ENCODE measurements at places on chromosomes 2 and 18. TPM values are rescaled to one million over a fixed set of nuclear protein-coding genes. Genes with fewer than 3 reads are reported as not detected.

CXCR1 gene
- total RNA-seq: 1.9 TPM

STAT1 gene
- total RNA-seq: 72.4 TPM

NOP58 gene
- total RNA-seq: 59.1 TPM

OR6B2 gene
- total RNA-seq: not detected

FEV gene
- total RNA-seq: not detected

CNGA3 gene
- total RNA-seq: 0.40 TPM

MRPL44 gene
- total RNA-seq: 20.7 TPM

KATNAL2 gene
- total RNA-seq: 8.0 TPM

CNDP1 gene
- total RNA-seq: not detected

PUM2 gene
- 145 TPM for total RNA-seq

FBXO41 gene
- 0.97 TPM for total RNA-seq

STK36 gene
- total RNA-seq: 70.6 TPM

EFEMP1 gene
- 190 TPM for total RNA-seq

DNAH6 gene
- total RNA-seq: 15.1 TPM

GRCh38 chr2:6948677-6949351 lies 31.6 kb downstream of the RNF144A start:
- H3K27ac ChIP-seq: no peak overlapping the region
- H3K4me1 ChIP-seq: peaks cover 7% of the 10 kb centered on the region
- no peaks in the 10 kb centered on the region for H3K27me3 ChIP-seq
- H3K36me3 ChIP-seq: no peaks in the 10 kb centered on the region
- H3K4me3 ChIP-seq: no peak overlapping the region

DNA sequence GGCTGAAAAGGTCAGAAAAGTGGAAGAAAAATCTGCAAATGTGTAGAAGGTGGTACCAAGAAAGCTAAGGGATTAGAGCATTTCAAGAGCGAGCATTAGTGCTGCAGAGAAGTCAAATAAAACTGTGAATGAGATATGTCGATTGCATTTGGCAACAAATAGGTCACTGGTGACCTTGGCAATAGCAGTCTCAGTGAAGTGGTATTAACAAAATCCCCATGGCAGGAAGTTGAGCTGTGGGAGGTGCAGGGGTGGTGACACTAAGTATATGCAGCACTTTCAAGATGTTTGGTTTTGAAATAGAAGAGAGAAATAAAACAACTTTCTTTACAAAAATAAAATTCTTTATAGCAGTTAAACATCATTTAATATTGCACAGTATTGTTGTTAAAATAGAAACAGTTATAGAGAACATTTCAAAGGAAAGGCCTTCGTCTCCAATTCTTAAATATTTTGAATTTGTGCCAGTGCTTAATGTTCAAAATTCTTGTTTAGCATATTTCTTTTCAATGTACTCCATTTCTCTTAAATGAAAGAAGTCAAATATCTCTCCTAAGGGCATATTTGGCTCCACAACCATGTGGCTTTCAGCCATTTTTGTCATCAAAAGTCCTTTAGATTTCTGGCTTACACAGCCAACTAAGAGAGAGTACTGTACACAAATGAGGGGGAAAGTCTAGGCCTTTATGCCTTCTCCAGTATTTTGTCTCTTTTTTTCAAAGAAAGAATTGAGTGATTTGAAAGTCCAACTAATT lies 443.0 kb upstream of the MMADHC start:
- H3K4me3 ChIP-seq: no peak overlapping the region
- no peaks in the 10 kb centered on the region for H3K4me1 ChIP-seq
- no peaks in the 10 kb centered on the region for H3K36me3 ChIP-seq
- no peaks in the 10 kb centered on the region for H3K27me3 ChIP-seq

GRCh38 chr2:183998041-183998796 lies 600.1 kb upstream of the ZNF804A start:
- no peaks in the 10 kb centered on the region for H3K27me3 ChIP-seq
- H3K4me1 ChIP-seq: no peaks in the 10 kb centered on the region
- H3K27ac ChIP-seq: no peak overlapping the region
- H3K4me3 ChIP-seq: no peak overlapping the region

- no peaks in the 10 kb centered on the region for H3K27me3 ChIP-seq
- no peak overlapping the region for H3K4me3 ChIP-seq
- no peak overlapping the region for H3K27ac ChIP-seq
- DNase-seq: no peak
- no peaks in the 10 kb centered on the region for H3K36me3 ChIP-seq
These were observed 208.7 kb downstream of the CLIP4 start for GRCh38 chr2:29323961-29324360.

DNA sequence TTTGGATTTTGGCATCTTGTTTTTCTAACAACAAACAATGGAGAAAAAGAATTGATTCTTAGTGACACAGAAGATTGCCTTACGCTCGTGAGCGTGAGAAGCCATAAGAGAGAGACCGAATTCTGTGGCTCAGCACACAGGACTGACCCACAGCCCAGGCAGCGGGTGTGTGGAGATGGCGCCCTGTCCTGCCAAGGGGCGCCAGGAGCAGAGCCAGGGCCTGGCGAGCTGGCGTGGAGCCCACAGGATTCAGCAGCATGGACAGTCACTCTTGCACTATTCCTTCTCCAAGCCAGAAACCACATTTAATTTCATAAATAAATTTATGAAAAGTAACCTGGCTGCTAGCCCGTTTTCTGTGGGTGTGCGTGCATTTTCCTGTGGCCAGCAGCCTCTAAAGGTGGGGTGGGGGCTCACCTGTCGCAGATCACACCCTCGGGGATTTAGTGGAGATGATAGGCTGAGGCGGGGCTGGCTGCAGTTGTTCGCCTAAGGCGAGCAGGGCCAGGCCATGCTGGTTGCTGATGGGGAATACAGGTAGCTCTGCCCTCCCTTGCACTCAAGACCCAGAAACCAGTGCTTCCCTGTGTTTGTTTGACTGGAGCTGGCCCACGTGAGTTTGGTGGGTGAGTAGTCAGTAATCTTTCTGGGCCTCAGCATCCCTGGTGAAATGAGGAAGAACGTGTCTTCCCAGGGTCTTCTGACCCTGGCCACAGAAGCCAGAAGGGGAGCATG lies 46.2 kb downstream of the FAM168B start:
- H3K36me3 ChIP-seq: peaks cover 15% of the 10 kb centered on the region
- H3K4me3 ChIP-seq: no peak overlapping the region
- H3K27me3 ChIP-seq: no peaks in the 10 kb centered on the region
- no peak overlapping the region for H3K27ac ChIP-seq

GRCh38 chr2:185738679-185739472 lies at the start of gene FSIP2:
TSS of gene FSIP2 (plus strand) at chr2:185738804. CDS start at chr2:185738895, 91 bp downstream.
- peaks cover 2% of the 10 kb centered on the region for H3K27me3 ChIP-seq
- no peaks in the 10 kb centered on the region for H3K4me1 ChIP-seq
- peak; percentile 74 for DNase-seq
- no peak within 1 kb of the TSS for H3K27ac ChIP-seq
- no peak within 1 kb of the TSS for H3K4me3 ChIP-seq

DNA sequence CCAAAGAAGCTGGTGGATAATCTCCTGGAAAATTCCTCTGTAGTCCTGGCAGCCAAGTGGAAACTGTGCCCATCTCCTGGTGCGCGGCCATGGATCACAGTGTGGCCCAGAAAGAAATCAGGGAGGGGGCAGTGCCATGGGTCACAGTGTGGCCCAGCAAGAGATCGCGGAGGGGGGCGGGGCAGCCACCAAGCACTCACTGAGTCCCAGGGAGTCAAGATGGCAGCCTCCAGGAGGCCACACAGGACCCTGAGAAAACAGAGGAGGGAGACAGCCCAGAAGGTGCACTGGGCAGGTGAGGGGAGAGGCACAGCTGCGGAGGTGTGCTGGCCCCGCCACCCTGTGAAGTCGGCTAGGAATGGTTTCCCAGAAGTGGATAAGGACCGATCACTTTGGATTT lies 8.1 kb upstream of the ATP6V1B1 start:
- H3K4me1 ChIP-seq: no peaks in the 10 kb centered on the region
- no peak overlapping the region for H3K4me3 ChIP-seq
- no peak for DNase-seq
- no peak overlapping the region for H3K27ac ChIP-seq
- H3K27me3 ChIP-seq: no peaks in the 10 kb centered on the region
- H3K36me3 ChIP-seq: peaks cover 2% of the 10 kb centered on the region

- H3K4me1 ChIP-seq: peaks cover 4% of the 10 kb centered on the region
- no peak overlapping the region for H3K4me3 ChIP-seq
- H3K27ac ChIP-seq: no peak overlapping the region
- H3K27me3 ChIP-seq: no peaks in the 10 kb centered on the region
- no peak for DNase-seq
These were observed 304.8 kb downstream of the PDE11A start for GRCh38 chr2:177767768-177768167.

GRCh38 chr18:4986066-4986465 lies 211.0 kb downstream of the AKAIN1 start:
- H3K4me3 ChIP-seq: no peak overlapping the region
- no peaks in the 10 kb centered on the region for H3K4me1 ChIP-seq
- DNase-seq: no peak

- no peaks in the 10 kb centered on the region for H3K36me3 ChIP-seq
- H3K27me3 ChIP-seq: no peaks in the 10 kb centered on the region
- no peak for DNase-seq
- no peak overlapping the region for H3K27ac ChIP-seq
- H3K4me1 ChIP-seq: peaks cover 4% of the 10 kb centered on the region
These were observed 65.0 kb downstream of the NYAP2 start for GRCh38 chr2:225464346-225465025.

DNA sequence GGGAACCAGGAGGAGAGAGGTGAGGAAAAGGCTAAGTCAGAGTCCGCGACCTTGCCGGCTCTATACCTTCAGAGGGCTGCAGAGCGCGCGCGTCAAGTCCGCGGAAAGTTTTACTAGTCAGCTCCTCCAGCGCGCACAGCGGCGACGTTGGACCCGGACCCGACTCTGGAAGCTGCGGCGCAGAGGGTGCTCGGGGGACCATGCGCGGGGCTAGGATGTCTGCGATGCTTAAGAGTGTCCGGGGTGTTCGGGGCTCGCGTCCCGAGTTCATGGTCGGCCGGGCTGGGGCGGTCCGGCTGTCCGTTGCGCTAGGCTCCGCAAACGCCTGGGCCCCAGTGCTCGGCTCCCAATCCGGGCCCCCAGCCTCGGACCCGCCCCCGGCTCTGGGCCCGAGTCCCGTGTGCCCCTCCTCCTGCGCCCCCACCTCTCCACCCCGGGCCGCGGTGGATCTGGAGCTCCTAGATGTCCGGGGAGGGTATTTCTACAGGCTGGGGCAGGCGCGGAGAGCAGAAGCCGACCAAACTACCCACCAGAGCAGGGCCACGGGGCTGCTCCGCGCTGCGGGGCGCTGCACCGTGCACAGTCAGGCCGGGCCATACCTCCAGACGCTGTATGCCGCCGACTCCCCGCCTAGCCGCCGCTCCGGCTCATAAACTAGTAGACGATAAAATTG lies at the start of gene LBX2:
Gene LBX2 (minus strand): TSS at position 337 of the 673 bp plus-strand sequence. CDS start 66 bp downstream, at position 271.
- peaks cover under 1% of the 10 kb centered on the region for H3K36me3 ChIP-seq
- no peak within 1 kb of the TSS for H3K4me3 ChIP-seq
- H3K4me1 ChIP-seq: peaks cover 25% of the 10 kb centered on the region
- H3K27ac ChIP-seq: no peak within 1 kb of the TSS
- H3K27me3 ChIP-seq: peaks cover 65% of the 10 kb centered on the region

DNA sequence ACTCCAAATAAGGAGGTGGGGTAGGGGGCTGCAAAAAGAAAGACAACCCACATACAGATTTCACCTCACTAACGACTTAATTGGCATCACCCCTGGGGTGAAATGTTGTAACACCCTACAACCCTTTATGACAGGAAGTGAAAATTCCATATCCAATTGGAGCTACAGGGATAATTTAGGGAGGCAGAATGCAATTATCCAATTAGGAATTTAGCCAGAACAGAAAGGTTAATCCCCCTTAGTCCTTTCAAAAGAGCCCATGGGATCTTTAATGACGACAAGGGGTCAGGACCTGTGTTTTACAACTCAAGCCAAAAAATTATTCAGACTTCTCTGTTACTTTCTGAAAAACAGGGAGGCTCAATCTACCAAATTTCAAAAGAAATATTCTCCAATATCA lies 1027.1 kb downstream of the TMEM182 start:
- H3K36me3 ChIP-seq: no peaks in the 10 kb centered on the region
- H3K27ac ChIP-seq: no peak overlapping the region
- H3K4me1 ChIP-seq: peaks cover 6% of the 10 kb centered on the region
- H3K27me3 ChIP-seq: no peaks in the 10 kb centered on the region

DNA sequence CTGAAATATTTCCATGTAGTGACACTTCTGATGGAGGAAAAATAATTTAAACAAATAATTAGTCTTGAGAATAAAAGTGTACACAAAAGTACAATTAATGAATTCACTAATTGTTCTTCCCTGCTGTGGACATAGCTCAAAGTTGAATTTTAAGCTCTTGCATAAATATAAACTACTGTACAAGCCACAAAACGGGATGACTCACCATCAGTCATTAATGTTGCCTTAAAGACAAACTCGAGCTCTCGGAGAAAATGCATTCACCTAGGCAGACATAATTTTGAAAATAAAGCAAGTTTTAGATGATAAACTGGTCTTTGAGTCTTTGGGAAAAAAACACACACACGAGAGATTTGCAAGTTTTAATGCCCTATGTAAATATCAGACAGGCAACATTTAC lies 436.4 kb downstream of the ZNF521 start:
- no peak overlapping the region for H3K4me3 ChIP-seq
- DNase-seq: no peak
- H3K27me3 ChIP-seq: no peaks in the 10 kb centered on the region
- H3K36me3 ChIP-seq: no peaks in the 10 kb centered on the region
- no peaks in the 10 kb centered on the region for H3K4me1 ChIP-seq

DNA sequence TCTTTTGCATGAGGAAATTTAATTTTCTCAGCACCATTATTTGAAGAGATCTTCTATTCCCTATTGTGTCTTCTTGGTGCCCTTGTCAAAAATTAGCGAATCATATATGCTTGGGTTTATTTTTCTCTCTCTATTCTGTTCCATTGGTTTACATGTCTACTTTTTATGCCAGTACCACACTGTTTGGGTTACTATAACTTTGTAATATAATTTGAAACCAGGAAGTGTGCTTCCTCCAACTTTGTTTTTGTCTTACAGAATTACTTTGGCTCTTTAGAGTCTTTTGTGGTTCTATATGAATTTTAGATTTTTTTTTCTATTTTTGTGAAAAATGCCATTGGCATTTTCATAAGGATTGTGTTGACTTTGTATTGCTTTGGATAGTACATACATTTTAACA lies 17.6 kb downstream of the ALMS1 start:
- H3K4me1 ChIP-seq: no peaks in the 10 kb centered on the region
- H3K4me3 ChIP-seq: no peak overlapping the region
- H3K27ac ChIP-seq: no peak overlapping the region
- no peak for DNase-seq

DNA sequence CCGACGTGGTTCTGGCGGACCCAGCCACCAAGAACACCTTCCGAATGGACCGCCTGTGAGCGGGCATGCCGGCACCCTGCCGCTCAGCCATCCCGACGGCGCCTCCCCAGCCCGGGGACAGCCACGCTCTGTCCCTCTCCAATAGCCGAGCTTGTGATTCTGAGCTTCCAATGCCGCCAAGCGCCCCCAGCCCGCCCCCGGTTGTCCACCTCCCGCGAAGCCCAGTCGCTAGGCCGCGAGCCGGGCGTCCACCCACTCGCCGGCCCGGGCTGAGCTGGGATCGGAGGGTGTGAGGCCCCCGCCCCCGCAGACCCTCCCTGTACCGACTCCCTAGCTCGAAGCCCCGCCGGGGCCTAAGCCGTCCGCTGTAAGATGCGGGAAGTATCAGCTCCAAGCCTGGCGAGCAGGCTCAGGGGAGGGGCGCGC lies 1195.1 kb upstream of the CHAC2 start:
- H3K27me3 ChIP-seq: no peaks in the 10 kb centered on the region
- H3K4me3 ChIP-seq: no peak overlapping the region
- no peak overlapping the region for H3K27ac ChIP-seq
- H3K4me1 ChIP-seq: no peaks in the 10 kb centered on the region
- DNase-seq: no peak

- no peak for DNase-seq
- no peak overlapping the region for H3K4me3 ChIP-seq
These were observed 240.1 kb downstream of the ACKR3 start for GRCh38 chr2:236809716-236810115.

GRCh38 chr2:99987160-99987559 lies 155.2 kb downstream of the AFF3 start:
- no peak overlapping the region for H3K4me3 ChIP-seq
- no peak overlapping the region for H3K27ac ChIP-seq
- H3K27me3 ChIP-seq: no peaks in the 10 kb centered on the region
- no peaks in the 10 kb centered on the region for H3K36me3 ChIP-seq
- no peak for DNase-seq

Measured in lung (tissue), 17 donors.